Left renal cortex interstitium (tissue), 4 donors: ENCODE measurements at places on chromosomes 2 and 18. TPM values are rescaled to one million over a fixed set of nuclear protein-coding genes. Genes with fewer than 3 reads are reported as not detected.

DNA sequence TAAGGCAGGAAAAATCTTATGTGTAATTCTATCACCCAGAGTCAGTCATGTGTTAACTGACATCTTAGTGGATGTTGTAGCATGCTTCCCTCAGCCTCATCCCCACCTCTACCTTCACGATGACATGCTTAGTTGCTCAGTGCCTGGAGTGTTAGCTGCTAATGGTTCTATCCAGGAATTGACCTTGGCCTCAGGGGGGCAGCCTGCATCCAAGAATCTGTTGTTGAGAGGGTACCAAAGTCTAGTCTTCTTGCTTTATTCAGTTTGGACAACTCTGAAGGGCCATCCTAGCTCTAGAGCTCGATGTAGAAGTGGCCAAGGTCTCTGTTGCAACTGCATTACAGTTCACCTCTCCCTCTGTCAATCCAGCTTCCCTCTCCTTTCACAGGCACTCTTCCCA is 61.2 kb downstream of the ACYP2 start:
- DNase-seq: no peak

- DNase-seq: no peak
Measured at GRCh38 chr18:54411781-54412180, 54.1 kb downstream of the C18orf54 start.

DNA sequence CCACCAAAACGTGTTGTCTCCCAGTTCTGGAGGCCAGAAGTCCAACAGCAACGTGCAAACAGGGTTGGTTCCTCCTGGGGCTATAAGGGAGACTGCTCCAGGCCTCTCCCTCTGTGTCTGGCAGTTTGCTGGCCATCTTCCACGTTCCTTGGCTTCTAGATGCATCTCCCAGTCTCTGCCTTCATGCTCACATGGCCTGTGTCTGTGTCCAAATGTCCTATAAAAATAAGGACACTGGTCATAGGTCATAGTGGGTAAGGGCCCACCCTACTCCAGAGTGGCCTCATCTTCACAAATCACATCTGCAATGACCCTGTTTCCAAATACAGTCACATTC is 69.4 kb upstream of the TAF1B start:
- DNase-seq: no peak

DNA sequence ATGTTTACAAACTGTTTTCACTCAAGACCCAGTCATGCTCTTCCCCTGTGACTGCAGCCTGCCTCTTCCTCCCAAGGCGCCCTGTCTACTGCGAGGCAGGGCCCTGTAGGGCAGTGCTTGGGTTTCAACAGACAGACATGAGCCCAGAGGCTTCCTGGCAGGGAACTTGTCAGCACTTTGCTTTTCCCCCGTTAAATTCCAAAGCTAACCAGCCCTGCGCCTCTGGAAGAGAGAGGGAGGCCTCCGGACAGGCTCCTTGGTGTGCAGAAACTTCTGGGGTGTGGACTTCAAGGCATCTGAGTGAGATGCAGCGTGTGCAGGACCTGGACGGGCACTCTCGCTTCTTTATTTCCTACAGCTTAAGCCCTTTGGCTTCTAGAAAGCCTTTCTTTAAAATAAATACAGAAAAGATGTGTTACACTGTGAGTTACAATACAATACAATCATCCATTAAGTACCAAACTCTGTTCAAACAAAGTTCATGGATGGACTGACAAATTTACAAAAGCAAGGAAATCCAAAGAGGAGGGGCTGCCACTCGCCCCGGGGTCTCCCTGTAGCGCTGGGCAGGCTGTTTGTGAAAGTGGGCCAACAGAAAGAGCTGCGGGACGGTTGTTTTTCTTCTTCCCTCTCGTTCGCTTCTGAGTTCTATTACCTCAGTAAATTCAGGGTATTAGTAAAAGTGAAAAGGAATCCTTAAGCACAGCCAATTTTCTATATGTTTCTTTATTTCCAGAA is 8.8 kb upstream of the ZNF516 start:
- no peak for DNase-seq

DNA sequence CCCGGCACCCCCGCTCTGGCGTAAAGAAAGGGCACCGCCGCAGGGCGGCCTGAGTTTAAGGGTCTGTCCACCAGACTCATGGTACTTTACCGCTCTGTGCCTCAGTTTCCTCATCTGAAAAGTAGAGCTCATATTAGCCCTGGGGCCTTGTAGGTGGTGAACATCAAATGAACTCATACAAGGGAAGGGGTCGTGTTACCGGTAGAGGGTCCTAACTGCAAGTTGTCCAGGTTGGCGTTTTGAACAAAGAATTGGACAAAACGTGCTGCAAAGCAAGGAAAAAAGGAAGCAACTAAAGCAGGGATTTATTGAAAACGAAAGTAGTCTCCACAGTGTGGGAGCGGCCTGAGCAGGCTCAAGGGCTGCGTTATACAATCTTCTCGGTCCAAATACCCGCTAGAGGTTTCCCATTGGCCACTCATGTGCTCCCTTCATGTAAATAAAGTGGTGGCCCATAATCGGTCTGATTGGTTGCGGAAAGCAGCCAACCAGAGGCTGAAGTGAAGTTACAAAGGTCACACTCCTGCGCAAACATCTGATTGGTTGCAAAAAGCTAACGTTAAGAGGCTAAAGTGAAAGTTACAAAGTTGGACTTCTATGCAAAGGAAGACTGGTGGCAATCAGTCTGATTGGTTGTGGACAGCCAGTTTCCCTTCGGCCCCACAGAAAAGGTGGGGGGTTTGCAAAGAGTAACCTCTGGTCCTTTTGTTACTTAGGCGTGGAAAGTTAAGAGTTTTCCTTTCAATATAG is 80.7 kb upstream of the LDLRAD4 start:
- no peak for DNase-seq

DNA sequence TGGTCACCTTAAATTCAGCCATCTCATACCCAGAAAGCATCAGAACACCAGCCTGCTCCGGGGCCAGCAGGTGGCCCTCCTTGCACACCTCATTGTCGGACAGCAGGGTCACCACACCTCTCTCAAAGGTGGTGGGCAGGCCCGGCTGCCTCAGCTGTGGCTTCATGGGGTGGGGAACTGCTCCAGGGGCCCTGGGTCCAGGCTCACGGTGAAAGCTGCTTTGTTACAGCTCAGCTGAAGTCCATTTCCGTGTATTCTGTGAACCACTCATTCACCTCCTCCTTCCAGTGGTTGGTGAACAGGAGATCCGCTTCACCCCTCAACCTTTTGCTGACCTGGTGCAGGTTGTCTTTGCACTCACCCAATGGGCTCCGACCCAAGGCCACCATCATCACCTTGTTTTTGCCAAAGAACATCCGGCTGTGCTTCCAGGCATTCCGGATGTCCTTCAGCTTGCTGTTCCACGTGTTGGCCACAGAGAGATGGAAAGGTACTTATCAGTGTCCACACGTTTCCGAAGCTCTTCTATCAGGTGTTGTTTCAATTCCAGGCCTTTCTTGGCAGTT is 78.6 kb upstream of the LDLRAD4 start:
- DNase-seq: no peak

DNA sequence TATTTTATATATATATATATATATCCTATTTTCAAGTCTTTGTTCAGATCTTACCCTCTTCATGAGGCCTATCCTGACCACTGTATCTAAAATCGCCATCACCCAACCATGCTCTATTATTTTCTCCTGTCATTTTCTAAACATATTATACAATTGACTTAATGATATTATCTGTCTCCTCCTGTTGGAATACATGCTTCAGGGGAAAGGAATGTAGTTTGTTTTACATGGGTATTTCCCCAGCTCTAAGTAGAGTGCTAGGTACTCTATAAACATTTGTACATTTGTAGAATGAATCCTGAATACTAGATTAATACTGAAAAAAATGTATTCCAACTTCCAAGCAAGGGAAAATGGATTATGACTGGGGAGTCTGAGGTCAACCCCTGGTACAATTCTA is 26.2 kb downstream of the TTC21B start:
- no peak for DNase-seq

GRCh38 chr2:226991663-226992062 is 155.8 kb downstream of the RHBDD1 start:
- no peak for DNase-seq

- no peak for DNase-seq
Measured at GRCh38 chr2:163123526-163123925, 285.0 kb upstream of the KCNH7 start.

DNA sequence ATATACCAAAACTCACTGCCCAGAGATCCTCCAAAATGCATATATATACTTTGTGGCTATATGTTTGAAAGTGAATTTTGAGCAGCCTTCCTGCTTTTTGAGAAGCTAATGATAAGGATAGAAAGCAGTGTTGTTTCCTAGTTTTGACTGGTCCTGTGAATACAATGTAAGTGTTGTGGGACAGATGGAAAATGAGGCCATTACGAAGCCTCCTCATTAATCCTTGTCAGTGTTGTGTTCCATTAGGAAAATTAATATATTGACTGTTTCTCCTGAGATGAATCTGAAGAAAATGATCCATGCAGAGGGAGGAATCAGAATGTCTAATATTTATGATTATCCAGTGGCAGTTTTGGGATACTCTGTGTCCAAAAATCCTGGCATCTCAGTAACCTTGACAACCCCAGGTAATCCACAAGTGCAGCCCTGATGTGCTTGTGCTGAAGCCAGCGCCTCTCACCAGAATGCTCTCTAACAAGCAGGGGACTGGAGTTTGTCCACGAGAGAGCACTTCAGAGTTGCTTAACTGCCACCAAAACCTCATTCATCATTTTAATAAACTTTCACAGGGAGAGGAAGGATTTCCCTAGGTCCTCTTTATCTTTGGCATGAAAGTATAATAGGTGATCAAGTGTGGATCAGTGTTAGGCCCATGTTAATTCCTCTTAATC is 418.6 kb downstream of the CMPK2 start:
- DNase-seq: no peak

DNA sequence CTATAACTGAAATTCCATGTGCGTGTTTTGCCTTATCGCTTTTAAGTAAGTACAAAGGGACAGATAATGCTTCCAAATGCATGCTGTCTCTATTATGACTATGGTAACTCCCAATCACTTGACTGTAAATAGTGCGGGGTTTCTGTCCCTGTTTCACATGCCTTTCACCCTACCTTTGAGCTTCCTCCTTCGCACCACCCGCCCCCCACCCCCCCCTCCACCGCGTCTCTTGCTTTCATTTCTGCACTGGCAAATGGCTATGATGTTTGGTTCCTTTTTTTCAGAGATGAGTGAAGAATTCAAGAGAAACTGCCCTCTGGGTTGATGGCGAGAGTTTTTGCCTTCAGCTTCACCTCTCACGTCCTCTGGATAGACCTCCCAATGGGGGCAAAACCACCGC is 25.0 kb upstream of the SPP2 start:
- no peak for DNase-seq

DNA sequence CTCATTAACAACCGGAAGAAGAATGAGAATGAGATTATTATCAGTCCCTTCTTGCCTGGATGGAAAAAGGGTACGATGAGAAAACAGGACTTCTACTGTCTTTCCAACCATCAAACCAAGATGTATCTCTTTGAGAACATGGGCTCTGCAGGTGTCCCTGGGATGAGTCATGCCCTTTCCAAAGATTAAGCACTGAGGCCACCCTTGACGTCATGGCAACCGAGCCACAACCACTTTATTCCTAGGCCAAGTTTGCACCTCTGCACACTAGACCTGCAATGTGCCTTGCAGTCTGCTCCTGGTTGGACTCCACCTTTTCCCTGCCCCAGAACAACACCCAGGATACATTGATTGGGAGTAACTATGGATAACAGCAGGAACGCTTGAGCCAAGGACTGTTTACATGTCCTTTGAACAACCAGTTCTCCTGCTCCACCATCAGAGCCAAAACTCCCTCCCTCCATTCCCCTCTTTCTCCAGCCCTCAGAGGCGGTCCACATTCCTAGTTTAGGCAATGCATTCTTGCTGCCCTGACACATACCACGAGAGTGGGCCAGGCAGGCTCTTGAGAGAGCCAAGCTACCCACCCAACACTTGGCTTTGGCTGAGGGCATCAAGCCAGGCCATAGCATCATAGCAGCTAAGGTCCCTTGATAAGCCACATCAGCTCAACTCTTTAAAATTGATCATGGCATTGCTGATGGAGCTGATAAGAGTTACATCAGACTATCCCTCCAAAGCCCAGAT is 310.7 kb downstream of the TNS1 start:
- DNase-seq: no peak

DNA sequence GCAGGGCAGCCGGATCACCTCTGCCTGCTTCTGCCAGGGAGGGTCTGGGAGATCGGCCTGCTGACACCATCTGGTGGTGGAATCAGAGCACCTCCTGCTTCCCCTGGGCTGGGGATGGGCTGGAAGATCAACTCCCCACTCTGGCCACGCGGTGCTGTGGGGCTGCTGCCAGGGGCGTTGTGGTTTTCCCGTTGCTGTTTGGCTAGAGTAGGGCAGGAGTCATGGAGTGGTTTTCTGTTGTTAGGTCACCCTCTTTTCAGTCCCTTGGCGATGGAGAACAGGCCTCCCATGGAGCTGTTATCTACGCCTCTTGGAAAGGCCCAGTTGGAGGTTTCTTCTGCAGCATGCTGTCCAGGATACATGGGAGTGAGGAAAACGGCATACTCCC is 15.2 kb downstream of the BCL2L11 start:
- DNase-seq: no peak

DNA sequence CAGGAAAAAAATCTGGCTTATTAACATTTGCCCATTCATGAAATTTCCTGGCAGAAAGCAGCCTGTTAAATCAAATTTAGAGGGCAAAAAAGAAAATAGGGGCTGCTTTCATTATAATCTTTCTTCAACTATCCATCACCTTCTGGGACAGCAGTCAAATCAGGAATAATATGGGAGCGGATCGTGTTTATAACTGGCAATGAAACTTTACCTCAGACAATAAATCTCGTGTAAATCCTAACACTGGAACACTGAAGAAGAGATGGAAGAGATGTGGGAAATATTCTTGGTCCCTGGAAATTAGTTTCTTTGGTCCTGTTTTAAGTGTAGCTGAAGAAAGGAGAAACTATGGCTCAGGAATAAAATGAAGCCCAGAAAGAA is 77.5 kb upstream of the SERTAD2 start:
- no peak for DNase-seq

- DNase-seq: no peak
Measured at GRCh38 chr18:46622451-46622850, 34.6 kb downstream of the LOXHD1 start.

- DNase-seq: no peak
Measured at GRCh38 chr2:65320946-65321345, 93.3 kb downstream of the ACTR2 start.

DNA sequence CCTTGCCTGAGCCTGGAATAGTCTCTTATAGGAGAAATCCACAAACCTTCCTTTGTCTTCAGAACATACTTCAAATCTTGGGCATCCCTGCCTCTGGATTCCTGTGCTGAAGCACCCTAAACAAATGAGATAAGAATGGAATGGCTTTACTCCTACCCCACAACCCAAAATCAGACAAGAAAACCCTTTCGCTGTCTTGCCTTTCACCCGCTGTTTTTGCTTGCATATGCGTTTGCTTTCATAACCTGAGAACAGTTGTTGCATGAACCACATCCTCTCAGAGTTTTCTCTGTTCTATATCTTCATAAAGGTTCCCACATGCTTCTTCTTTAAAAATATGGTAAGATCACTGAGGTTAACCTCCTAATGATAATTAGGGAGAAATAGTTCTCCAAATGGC is 132.1 kb upstream of the MAP3K20 start:
- no peak for DNase-seq

- DNase-seq: no peak
Measured at GRCh38 chr2:162477011-162477410, 133.1 kb downstream of the GCA start.

Gene CHN1
- 28.5 TPM for polyA plus RNA-seq

Gene TRABD2A
- polyA plus RNA-seq: 0.57 TPM

Gene AFF3
- polyA plus RNA-seq: 24.6 TPM

Gene SLC38A11
- polyA plus RNA-seq: 11.1 TPM

Gene C2orf78
- polyA plus RNA-seq: not detected

Gene ZAP70
- 2.9 TPM for polyA plus RNA-seq

Gene MAB21L4
- 1.8 TPM for polyA plus RNA-seq

Gene HOXD13
- polyA plus RNA-seq: not detected

Gene CPO
- 0.62 TPM for polyA plus RNA-seq

Gene SERPINB11
- not detected for polyA plus RNA-seq

Gene HMSD
- polyA plus RNA-seq: 2.2 TPM

Gene ARMC9
- 28.7 TPM for polyA plus RNA-seq
